ENCODE measurements at places on chromosomes 5 and 9.

GRCh38 chr9:95496687-95497086 lies 20.1 kb downstream of the PTCH1 start:
- no peak for DNase-seq

DNA sequence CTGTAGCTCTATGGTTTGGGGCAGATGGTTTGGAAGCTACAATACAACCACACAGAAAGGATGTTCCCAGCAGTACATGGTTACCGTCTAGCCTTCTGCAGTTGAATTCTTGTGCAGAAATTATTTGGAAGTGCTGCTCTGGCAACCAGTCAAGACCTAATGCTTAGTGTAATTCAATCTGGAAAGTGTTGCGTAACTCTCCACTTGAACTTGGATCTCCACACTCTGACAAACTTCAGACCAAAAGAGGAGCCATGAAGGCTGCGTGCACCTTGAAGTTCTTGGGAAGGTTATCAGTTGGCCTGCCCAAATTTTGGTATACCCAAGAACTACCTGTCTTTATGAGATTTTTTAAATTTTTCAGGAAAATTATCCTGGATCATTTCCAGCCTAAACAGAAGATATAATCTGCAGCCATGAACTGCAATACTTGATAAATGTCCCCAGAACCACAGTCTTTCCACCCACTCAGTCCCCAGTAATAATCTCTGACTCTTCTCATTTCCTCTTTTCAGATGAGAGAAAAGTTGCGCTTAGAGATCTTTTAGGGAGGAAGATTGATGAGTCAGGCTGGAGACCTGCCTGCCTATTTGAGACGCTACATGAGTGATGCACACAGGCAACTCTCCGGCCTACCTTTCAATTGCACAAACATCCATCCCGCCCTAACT lies 159.9 kb downstream of the FANCC start:
- DNase-seq = peak; percentile 40

GRCh38 chr9:87537625-87538024 lies 40.0 kb downstream of the DAPK1 start:
- no peak for DNase-seq

DNA sequence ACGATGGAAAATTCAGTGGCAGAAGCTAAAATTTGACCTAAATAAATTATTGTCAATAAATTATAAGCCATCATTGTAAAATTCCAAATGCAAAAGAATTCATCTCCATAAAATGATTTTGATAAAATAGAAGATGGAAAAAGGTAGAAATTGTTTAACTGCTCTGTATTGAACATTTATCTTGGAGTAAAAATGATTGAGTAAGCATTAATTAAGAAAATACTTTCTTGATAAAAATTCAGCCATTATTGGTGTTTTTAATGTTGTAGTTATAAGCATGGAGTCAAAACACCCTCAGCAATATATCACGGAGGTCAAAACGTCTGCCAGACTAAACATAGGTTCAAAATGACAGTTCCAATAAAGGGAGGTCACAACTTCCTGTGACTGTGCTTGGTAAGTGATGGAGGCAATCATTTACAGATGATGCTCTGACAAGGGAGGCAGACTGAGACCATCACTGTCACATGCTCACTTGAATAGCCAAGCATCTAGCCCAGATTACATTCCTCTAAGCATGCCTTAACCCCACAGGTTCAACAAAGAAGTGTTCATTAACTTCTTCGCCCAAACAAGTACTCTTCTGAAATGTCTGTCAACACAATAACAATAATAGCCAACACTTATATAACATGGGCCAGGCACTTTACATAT lies 69.5 kb downstream of the SH3TC2 start:
- DNase-seq = no peak

DNA sequence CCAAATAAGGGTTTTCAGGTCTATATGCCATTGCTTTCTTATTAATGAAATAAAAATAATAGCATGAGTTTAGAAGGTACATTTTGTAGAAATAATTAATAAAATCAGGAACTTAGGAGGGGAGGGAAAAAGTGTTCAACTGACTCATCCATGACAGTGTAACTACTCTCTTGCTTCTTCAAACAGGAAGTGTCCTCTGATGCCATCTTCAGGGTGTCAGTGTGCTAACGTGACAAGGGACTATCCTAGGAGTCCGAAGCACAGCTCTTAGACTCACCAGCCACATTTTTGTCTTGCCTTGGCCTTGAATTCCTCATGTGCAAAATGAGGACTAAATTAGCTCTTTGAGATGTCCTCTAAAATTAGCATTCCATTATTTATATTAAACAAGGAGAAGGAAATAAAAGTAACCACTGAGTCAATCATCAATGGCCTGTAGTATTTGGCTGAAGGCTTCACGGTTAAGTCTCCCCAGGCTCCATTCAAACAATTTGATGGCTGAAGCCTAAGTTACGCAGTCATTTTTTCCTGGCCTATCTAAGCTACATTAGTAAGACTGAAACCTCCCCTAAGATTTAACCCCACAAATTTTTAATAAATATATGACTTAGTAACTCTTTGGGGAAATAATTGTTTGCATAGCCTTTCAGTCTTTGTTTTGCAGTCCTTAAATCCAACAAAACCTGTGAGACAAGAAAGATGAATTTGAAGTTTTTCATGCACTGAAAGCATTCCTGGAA lies 151.1 kb downstream of the ARL15 start:
- DNase-seq = peak; percentile 44

DNA sequence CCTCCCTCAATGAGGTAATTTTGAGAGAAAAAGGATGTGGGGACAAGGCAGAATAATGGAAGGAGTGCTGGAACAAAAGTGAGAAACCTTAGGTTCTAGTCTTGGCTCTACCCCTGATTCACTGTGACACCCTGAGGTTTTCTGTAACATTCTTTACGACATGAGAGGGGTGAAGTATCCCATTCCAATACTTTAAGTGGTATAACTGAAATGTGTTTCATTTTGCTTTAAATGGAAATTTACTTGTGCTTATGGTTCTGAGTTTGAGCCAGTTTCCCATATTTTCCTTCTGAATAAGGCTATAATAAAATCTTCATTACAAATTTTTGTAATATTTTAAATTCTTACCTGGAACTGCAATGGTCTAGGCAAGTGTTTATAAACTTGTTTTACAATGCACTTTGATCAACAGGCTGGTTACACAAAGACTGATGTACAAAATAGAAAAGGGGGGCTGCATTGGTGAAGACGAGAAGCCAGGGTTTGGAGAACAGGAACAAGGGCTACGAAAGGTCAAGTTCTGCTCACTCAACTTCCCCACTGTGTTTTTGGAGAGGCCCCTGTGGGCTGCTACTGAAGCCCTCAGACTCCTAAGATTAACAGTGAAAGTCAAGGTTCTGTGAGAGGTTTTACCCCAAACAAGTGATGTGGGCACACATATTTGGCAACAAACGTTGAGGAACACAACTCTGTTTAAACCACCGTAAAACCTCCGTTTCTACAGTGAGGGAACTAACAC lies 171.9 kb upstream of the ELL2 start:
- DNase-seq = no peak

DNA sequence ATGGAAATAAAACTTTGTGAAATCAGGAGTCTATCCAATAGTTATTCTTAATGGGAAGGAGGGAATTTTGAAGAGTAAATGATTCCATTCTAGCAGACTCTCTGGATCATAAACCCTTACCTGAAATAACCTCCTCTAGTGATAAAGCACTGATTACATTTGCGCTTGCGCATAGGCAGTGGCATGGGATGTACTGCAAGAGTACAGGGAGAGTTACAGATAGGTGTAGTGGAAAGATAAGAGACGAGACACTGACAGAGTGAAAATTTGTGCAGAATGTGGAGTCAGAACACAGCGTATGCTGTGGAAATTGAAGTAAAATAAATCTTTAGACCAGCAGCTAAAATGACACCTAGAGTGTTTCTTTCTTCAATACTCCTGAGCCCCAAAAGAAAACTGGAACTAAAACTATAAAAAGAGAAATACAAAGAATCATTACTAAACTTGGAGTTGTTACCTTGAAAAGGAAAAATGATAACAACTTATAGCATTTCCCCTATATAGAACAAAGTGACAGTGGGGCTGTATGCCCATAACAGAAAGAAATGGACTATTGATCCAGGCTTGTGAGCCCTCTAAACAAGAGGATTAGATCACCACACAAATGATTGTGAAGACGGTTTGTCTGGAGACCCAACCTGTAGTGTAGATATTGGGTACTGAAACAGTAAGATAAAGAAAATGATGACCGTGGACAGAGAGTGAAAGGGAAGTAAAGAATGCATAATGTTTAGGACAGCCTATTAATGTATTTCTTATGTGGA lies 1471.2 kb upstream of the NUDT12 start:
- DNase-seq = no peak

- no peak for DNase-seq
These were observed 780 bp upstream of the CCNJL start for GRCh38 chr5:160312960-160313727.

GRCh38 chr5:91419571-91420537 lies 36.7 kb upstream of the ARRDC3 start:
- DNase-seq = peak; percentile 39

DNA sequence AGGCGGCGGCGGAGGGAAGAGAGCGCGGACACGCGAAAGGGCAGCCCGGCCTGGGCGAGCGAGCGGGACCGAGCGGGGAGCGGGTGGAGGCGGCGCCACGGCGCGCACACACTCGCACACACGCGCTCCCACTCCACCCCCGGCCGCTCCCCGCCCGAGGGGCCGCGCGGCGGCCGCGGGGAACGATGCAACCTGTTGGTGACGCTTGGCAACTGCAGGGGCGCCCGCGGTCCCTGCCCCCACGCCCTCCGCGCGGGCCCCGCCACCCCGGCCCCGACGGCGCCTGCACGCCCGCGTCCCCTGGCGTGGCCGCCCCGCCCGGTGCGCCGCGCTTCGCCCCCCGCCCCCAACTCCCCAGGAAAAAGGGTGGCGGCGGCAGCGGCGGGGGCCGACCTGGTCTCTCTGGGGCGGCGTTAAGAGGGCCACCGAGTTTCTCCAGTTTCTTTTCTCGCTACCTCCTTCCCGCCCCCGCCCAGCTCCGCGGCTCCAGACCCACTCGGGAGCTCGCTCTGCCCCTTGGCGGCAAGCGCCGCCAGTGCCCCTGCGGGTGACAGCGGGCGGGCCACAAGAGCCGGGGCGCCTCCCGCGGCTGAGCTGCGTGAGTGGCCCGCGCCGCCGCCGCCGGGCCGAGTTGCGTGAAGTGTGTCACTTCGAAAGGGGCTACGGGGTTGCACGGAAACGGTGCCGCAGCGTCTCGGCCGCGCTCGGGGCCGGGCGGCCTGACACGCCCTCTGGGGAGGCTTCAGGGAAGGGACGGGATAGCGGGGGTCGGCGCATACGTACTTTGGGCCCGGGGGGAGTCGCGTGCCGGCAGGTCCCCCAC lies at the start of gene NR3C1:
TSS of gene NR3C1 (minus strand) at position 94 of the 823 bp plus-strand sequence. CDS start 2,847 bp downstream, outside the sequence.
- DNase-seq = peak; percentile 92

DNA sequence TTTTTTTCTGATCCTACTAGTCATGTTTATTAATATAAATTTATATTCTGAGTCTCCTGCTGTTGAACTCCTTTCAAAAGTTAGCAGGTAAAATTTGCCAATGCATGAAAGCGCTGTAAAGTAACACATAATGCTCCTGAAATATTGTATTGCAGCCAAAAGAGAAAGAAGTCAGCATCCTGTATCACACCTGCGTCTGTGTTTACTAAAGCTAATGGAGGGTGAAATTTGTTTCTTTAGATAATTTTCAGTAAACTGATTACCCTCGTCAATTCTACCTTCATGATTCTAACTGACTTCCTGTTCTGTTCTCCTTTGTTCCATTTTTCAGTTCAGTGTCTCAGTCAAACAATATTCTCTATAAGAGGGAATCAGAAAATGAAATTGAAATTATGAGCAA lies 415.4 kb downstream of the CDH9 start:
- DNase-seq = no peak

DNA sequence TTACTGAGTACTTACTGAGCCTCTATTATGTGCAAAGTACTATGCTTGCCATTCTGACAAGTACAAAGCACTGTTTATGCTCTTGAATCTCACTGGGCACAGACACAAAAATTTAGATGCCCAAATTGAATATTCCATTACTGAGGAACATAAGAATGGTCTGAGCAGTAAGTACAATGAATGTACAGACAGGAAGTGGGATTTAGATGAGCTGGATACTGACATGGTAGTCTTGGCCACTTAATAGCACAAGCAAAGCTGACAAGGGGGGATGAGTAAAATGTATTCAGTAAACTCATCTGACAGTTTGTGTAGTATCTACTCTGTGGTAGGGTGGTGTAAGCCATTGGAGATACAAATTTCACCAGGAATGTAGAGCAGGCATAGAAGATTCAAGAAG lies 132.4 kb downstream of the EFNA5 start:
- no peak for DNase-seq

DNA sequence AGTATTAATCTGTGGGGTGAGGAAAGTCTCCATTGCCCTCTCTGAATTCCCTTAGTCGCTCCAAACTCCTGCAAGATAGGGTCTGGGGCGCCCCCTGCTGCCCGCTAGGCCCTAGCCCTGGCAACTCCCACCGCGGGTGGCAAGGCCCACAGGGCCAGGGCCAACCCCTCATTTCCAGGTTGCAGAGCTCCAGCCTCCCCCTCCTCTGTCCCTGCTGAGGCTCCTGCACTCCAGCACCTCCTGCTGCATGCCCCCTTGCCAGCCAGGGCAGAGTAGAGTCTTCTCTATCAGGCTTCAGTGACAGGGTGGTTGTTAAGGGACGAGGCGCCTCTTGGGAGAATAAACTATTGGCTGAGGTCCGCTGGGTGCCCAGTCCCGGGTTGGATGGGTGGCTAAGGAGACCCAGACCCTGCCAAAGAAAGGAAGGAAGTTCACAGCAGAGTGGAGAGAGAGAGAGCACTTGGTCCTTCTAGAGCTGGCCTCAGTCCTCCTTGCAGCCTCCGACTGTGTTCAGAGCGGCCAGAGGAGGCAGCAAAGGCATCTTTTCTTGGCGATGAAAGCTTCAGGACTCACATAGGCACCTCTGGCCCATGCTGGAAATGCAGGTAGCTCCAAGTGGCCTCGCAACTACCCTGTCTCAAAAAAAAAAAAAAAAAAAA lies 45.6 kb downstream of the SAR1B start:
- peak; percentile 91 for DNase-seq

DNA sequence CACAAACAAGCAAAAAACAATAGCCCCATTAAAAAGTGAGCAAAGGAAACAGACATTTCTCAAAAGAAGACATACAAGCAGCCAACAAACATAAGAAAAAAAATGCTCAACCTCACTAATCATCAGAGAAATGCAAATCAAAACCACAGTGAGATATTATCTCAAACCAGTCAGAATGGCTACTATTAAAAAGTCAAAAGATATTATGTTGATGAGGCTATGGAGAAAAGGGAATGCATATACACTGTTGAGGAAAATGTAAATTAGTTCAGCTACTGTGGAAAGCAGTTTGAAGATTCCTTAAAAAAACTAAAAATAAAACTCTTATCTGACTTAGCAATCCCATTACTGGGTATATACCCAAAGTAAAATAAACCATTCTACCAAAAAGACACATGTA lies 28.7 kb upstream of the BARX1 start:
- DNase-seq = no peak

Measured in AG20443 (cell line).